ENCODE measurements at places on chromosomes 2 and 18.

DNA sequence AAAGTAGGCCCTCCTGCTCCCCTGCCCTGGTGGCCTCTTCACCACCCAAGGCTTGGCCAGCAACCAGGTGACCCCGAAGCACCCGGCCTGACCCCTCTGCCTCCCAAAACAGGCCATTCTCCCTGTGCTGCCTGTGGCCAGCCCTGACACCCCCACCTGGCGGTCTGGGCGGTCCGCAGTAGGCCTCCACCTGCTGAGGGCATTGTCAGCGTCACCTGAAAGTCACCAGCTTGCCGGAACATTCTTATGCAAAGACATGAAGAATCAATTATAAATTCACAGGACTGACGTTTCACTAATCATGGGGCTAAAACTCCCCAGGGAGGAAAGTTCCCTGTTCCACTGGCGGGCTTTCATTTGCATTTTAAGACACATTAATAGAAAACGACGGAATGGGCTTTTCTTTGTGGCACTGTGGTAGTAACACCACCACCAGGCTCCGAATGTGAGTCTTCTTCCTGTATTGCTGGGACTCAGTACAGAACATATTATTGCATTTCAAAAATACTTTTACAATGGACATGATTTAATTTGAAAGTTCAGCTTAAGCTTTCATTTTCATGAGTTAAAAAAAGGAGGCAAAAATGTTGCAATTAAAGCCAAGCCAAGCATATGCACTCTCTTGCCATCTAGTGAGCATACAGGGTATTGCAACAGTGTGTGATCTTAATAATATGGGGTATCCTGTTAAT is 57.4 kb downstream of the ADI1 start:
- ATAC-seq: peak; percentile 68

DNA sequence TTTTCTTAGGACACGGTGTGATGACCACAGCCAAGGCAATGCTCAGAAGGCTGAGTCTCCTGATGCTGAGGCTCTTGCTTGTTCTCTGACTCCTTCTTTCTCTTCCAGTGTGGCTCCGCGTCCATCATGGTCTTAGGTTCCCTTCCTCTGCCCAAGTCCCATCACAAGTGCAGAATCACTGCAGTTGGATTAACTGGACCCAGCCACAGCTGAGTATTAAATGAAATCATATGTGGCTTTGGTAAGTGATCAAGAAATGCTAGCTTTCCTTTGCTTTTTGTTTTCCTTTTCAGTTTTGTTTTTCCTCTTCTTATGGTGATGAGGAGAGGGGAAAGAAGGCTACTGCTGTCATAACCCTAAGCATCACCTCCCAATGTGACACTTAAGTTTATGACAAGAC is 375.8 kb downstream of the INSIG2 start:
- ATAC-seq: no peak

GRCh38 chr18:59902131-59902992 is 2.6 kb downstream of the PMAIP1 start:
- ATAC-seq: no peak

- no peak for ATAC-seq
Measured at GRCh38 chr2:183665425-183665824, 541.2 kb downstream of the NUP35 start.

DNA sequence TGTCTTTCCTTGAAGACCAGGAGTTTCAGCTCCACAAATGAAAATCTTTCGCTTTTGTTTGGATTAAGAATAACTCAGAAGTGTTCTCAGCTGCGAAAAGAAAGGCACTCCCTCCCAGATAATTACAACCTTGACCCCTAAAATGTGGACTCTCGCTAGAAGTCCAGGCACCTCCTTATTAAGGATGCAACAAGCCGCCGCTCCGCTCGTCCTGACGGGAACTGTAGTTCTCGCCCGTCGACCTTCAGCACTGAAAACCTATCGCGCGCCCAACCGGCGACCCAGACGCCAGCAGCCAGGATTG is 559 bp downstream of the IMMT start:
- ATAC-seq: no peak

DNA sequence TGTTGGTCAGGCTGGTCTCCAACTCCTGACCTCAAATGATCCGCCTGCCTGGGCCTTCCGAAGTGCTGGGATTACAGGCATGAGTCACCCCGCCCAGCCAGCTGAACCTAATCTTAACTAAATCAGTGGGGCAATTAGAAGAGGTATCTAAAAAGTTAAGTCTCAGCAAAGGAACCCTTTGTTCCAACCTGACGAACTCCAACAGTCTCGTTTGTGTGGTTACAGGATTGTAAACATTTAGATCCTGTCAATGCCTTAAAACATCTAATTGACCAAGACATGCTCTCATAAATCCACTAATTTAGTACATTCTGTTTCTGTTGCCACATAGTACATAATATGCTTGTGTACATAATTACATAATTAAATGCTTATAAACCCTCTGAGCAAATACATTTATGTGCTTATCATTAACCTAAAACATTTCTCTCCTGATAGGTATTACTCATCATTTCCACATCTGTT is 31.1 kb upstream of the STK39 start:
- ATAC-seq: no peak

- ATAC-seq: no peak
Measured at GRCh38 chr2:68871159-68871764, at the start of gene BMP10. TSS of gene BMP10 (minus strand) at chr2:68871397. CDS start at chr2:68871358, 39 bp downstream.

GRCh38 chr2:197229509-197230443 is 80.8 kb downstream of the ANKRD44 start:
- no peak for ATAC-seq

DNA sequence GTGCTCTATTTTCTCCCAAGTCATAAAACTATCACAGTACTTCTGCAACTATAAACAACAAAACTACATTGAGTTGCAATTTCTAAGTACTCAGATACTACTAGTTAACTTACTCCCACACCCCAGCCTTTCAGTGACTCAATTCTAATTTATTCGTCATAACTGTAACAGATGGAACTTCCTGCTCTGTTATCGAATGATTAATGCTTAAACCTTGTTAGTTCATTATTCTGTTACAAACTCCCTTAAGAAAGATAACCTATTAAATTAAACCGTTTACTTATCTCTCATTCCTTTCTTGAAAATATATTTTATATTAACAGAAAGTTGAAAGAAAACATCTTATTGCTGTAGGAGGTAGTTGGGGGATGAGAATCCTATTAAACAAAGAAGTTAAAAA is 17.0 kb downstream of the TNFAIP6 start:
- ATAC-seq: no peak

DNA sequence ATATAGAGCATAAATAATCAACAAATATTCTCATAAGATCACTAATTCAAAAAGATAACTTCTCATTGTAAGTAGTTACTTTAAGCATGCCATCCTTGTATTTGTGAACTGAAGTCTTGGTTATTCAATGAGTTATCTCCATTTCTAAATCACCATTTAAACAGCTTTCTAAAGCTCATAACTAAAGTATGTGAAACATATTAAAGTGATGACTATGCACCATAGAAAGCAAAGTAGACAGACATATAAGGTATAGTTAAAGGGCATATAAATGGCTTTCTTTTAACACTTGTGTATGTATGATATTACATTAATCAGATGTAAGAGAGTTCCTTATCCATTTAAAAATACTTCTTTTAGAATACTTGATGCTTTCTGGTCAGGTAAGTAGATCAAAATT is 83.5 kb downstream of the IKZF2 start:
- no peak for ATAC-seq

DNA sequence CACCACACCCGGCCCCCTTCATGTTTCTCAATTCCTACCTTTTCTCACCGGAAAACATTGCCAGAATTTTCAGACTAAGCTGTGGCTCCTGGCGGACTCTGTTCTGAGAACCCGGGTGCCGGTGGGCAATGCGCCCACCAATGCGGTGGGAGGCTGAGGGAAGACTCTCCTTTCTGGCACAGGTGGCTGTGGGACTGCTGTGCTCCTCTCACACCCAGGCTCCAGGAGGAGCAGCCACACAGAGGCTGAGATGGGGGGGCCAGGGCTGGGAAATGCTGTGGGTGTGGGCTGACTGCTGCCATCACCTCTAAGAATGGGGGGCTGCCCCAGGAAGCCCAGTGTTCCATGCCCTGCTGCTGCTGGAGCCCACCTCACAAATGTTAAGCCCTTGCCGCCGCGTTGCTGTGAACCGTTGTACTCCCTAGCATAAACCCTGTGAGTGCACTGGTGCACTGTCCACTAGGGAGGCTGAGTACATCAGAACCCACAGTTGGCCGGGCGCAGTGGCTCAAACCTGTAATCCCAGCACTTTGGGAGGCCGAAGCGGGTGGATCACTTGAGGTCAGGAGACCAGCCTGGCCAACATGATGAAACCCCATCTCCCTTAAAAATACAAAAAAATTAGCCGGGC is 152.6 kb downstream of the LDLRAD4 start:
- no peak for ATAC-seq

GRCh38 chr2:62458671-62459081 is 47.3 kb downstream of the TMEM17 start:
- ATAC-seq: no peak

DNA sequence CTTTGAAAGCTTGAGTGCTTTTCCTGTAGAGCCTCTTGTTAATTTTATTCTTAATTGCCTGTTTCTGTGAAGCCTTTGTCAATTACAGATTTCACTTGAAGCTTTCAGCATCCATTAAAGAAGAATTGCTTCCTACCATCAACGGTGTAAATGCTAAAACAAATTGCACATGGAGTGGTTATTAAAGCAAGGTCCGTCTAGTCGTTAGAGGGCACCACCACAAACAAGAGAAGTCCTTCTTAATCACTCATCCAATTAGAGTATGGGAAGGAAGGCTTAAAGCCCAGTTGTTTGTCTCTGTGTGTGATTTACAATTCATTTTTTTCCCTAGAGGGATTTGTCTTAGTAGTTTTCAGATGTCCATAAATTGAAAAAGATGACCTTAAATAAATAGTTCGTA is 1.6 kb downstream of the KCNJ3 start:
- ATAC-seq: no peak

DNA sequence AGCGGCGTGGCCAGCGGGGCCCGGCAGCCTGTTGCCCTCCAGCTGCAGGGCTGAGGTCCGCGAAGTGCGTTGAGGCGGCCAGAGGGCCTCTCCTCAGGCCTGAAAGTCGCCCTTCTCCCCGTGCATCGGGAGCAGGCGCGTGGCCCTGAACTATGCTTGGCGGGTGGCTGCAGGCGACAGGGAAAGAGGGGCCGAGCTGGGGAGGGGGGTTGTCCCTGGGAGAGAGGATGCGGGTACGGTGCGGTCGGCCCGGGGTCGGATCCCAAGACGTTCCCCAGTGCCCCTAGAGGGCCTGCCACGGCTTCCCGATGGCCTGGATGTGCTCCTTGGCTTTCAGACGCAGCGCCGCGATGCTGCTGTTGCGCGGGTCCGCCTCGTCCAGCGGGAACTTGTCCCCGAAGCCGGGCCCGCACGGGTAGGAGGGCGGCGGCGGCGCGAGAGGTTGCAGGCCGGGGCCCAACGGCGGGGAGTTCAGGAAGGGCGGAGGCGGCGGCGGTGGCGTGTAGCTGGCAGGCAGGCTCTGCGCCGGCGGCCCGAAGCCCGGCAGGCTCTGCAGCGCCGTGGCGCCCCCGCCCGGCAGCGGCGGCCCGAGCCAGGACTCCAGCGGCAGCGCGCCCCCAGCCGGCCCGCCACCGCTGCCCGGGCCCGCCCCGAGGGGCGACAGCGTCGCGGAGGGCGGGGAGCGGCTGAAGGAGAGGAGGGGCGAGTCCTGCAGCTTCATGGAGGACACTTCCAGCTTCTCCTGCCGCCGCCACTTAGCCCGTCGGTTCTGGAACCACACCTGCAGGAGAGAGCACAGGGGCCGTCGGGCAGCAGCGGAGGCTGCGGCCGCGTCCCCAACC is 4.3 kb downstream of the RAX start:
- peak; percentile 29 for ATAC-seq

DNA sequence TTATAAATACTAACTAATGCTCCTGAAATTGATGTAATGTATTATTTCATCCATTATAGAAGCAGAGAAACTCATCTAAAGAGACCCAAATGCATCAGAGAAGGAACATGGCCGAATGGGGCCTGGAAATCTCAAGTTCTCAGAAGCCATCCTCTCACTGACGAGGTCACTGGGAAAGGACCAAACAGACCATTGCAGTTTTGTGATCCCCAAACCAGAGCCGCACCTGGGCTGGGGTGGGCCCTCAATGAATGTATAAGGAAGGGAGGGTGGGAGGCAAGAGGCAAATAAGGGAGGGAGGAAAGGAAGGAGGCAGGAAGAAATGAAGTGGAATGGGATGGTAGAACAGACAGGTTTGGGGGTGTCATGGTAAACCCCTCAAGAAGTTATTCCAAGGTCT is 245.3 kb upstream of the ID2 start:
- no peak for ATAC-seq

DNA sequence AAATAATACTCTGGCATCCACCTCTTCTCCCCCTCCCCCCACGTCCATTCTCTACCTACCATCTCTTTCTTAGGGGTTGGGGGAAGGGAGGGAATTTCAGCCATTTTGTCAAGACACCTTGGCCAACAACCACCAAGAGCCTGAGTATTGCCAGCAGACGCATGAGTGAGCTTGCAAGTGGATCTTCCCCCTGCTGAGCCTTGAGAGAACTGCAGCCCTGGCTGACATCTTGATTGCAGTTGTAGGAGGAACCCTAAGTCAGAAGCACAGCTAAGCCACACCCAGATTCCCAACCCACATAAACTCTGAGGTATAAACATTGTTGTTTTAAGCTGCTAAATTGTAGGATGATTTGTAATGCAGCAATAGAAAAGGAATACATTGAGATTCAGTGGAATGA is 165.6 kb downstream of the TMEFF2 start:
- ATAC-seq: no peak

DNA sequence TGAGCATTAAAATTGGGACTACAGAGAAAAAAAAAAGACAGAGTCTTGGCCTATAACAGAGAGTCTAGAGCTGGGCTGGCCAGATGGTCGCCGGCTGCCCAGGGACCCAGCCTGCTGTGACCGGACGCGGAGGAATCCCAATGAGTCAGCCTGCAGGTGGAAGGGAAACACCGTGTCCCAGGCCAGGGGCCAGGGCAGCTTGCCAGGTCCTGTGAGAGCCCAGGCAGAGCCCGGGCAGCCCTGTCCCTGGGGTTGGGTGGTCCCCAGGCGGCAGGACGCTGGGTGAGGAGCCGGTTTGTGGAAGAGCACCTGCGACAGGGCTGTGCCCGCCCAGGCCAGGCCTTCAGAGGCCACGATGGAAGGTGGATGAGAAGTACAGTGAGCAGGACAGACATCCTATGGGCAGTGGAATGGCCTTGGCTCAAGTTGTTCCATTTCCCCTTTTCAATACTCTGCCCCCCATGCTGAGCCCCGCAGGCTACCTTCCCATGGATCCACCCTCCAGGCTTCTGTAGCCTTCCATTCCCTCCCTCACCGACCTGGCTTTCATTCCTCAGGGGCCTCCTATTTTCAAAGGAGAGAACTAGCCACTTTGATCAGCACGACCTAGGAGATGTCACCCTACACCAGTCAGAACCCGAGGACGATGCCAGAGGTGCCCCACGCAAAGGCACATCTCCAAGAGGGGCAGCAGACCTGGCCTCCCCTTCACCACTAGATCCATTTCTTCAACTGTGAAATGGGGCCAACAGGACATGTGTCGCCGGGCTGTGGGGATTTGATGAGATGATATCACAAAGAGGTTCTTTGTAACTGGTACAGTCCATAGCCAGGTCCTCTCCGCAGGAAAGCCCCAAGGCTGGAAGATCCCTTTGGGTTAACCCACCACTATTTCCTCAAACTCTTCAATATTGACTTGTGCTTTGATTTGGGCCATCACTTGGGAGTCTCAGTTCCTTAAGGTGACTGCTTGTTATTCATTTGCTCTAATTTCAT is 87.5 kb downstream of the POLR1A start:
- peak; percentile 35 for ATAC-seq

- ATAC-seq: no peak
Measured at GRCh38 chr2:61785583-61785982, 68.3 kb downstream of the FAM161A start.

GRCh38 chr18:78165525-78165924 is 814.1 kb upstream of the SALL3 start:
- ATAC-seq: no peak

GRCh38 chr2:73408198-73408597 is 22.6 kb downstream of the ALMS1 start:
- no peak for ATAC-seq
